ENCODE measurements at places on chromosomes 1 and 21.

- H3K27ac ChIP-seq: no peak overlapping the region
- H3K36me3 ChIP-seq: no peaks in the 10 kb centered on the region
- no peaks in the 10 kb centered on the region for H3K27me3 ChIP-seq
- H3K4me1 ChIP-seq: no peaks in the 10 kb centered on the region
- H3K4me3 ChIP-seq: no peak overlapping the region
Measured at GRCh38 chr21:27596196-27596595, 629.3 kb upstream of the ADAMTS5 start.

DNA sequence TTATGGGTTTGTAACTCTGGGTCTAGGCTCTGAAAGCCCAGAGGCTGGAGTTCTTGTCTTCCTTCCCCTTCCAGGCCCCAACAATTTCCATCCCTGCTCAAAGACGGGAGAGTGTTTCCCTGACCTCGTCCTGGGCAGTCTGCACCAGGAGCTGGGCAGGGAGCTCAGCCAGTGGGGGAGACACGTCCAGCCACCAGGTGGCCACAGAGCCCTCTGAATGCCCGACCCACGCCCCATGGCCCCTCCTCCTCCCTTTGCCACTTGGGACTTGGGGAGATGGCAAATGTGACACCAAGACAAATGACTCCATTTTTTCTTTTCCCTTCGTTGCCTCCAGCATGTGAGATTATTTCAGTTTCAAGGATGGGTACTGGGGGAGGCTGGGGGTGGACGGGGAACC lies 159.9 kb upstream of the AJAP1 start:
- no peak for DNase-seq
- H3K4me1 ChIP-seq: no peaks in the 10 kb centered on the region
- no peaks in the 10 kb centered on the region for H3K36me3 ChIP-seq
- no peak overlapping the region for H3K27ac ChIP-seq
- H3K27me3 ChIP-seq: peaks cover 7% of the 10 kb centered on the region

- no peak overlapping the region for H3K27ac ChIP-seq
- no peak overlapping the region for H3K4me3 ChIP-seq
- peaks cover 11% of the 10 kb centered on the region for H3K27me3 ChIP-seq
Measured at GRCh38 chr1:1291548-1292441, 11.6 kb downstream of the SCNN1D start.

DNA sequence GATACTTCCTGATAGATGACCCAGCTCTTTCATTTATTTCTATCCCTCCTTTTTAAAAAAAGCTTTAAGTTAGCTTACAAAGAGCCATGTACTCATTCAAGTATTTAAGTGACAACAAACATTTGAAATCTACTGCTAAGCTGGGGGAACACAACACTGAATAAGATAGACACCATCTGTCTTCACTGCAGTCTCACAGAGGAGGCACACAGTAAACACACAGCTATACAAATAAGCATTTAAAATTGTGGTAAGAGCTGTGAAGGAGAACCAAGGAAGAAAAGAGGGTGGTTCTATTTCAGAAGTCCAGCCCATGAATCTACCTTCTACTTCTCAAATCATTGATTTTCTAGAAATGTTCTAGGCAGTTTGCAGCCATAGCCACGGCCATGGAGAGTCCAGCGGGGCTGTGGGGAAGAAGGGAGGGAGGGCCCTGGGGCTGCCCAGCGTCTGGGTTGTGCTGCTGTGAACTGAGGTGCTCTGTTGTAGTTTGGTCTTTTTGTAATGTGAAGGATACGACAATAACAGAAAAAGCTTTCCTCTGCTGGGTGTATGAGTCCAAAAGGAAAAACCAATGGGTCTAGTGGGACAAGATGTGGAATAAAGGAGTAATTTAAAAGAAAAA lies 28.2 kb downstream of the PRDM2 start:
- no peaks in the 10 kb centered on the region for H3K27me3 ChIP-seq
- H3K4me3 ChIP-seq: no peak overlapping the region
- DNase-seq: no peak
- H3K27ac ChIP-seq: no peak overlapping the region

GRCh38 chr1:69328186-69328585 lies 239.5 kb upstream of the LRRC7 start:
- no peaks in the 10 kb centered on the region for H3K27me3 ChIP-seq
- DNase-seq: no peak
- H3K36me3 ChIP-seq: no peaks in the 10 kb centered on the region
- no peak overlapping the region for H3K27ac ChIP-seq
- H3K4me1 ChIP-seq: no peaks in the 10 kb centered on the region
- no peak overlapping the region for H3K4me3 ChIP-seq

- no peaks in the 10 kb centered on the region for H3K4me1 ChIP-seq
- H3K36me3 ChIP-seq: no peaks in the 10 kb centered on the region
- no peak overlapping the region for H3K4me3 ChIP-seq
- H3K27ac ChIP-seq: no peak overlapping the region
- H3K27me3 ChIP-seq: no peaks in the 10 kb centered on the region
- DNase-seq: no peak
Measured at GRCh38 chr1:77484334-77484733, 198.1 kb downstream of the ZZZ3 start.

DNA sequence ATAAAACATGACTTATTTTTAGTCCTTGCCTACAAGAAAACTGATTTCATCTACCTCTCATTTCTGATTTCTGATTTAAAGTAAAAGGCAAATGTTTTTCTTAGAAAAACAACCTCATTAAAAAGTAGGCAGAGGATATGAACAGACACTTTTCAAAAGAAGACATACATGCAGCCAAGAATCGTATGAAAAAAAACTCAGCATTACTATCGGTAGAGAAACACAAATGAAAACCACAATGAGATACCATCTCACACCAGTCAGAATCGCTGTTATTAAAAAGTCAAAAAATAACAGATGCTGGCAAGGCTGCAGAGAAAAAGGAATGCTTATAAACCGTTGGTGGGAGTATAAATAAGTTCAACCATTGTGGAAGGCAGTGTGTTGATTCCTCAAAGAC lies 16.2 kb downstream of the ODR4 start:
- no peak for DNase-seq
- no peak overlapping the region for H3K4me3 ChIP-seq
- H3K36me3 ChIP-seq: peaks cover 53% of the 10 kb centered on the region
- H3K4me1 ChIP-seq: no peaks in the 10 kb centered on the region
- no peak overlapping the region for H3K27ac ChIP-seq

DNA sequence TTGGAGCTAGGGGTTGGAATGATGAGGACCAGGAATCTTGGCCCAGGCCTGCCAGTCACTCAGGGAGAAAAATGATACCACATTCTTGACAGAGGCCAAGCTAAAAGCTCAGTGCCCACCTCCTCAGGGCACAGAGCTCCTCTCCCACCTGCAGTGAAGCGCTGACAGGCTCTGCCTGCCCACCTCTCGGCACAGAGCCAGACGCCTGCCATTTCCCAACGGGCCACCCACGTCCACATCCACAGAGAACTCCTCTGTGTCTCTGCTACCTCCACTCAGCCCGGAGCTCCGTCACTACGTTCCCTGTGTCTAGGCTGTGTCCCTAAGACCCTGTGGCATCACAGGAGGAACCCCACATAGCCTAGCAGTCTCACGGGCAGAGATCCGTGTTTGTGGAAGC lies 60.8 kb downstream of the MRPL37 start:
- H3K27ac ChIP-seq: no peak overlapping the region
- H3K36me3 ChIP-seq: no peaks in the 10 kb centered on the region

DNA sequence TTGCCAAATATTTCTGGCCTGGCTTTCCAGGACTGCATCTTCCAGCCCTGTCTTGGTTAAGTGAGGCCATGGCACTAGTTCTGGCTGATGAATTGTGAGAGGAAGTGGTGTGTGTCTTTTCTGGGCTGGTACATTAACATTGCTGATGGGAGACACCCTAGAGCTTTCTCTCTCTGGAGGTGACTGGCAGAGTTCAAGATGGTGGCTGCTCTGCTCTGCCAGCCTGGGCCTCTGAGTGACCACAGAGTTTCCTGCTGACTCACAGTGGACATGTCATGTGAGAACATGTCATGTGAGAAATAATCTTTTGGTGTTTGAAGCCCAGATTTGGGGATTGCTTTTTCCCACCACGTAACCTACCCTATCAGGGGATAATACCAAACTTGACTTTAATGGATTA lies 218.0 kb upstream of the KIAA0040 start:
- H3K4me1 ChIP-seq: no peaks in the 10 kb centered on the region
- no peak overlapping the region for H3K27ac ChIP-seq
- DNase-seq: no peak
- no peaks in the 10 kb centered on the region for H3K27me3 ChIP-seq

- DNase-seq: no peak
- H3K27ac ChIP-seq: no peak overlapping the region
- H3K36me3 ChIP-seq: no peaks in the 10 kb centered on the region
- no peak overlapping the region for H3K4me3 ChIP-seq
- H3K27me3 ChIP-seq: no peaks in the 10 kb centered on the region
- H3K4me1 ChIP-seq: no peaks in the 10 kb centered on the region
Measured at GRCh38 chr21:20013851-20014250, 984.4 kb upstream of the NCAM2 start.

DNA sequence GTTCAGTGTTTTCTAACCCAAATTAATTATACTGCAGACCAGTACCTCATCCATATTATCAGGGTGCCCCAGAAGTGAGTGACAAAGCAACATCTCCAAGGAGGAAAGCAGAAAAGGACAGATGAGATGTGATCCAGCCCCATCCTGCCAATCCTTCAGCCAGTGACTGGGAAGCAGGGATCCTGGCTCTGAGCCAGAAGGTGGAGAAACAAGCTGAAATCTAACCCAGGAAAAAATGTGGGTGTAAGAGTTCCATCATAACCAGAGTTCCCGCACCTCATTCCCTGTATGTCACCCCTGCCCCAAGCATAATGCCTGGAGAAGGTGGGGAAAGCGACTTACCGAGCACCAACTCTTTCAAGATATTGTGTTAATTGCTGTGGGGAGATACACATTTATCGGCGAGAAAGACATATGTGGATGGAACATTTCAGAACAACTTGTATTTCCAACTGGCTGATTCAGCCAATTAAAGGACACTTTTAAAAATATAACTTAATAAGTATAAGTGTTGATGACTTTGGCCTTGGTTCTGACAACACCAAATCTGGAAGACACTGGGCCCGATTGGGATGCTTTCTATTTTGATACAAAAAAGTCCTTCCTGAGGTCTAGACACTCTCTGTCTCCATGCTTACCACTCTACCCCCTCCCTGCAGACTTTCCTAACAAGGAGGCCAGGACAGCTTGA lies 14.9 kb downstream of the PLEKHA6 start:
- no peaks in the 10 kb centered on the region for H3K36me3 ChIP-seq
- no peak overlapping the region for H3K4me3 ChIP-seq
- H3K4me1 ChIP-seq: peaks cover 44% of the 10 kb centered on the region

- no peak overlapping the region for H3K27ac ChIP-seq
- no peak overlapping the region for H3K4me3 ChIP-seq
- H3K4me1 ChIP-seq: peaks cover 4% of the 10 kb centered on the region
- no peaks in the 10 kb centered on the region for H3K27me3 ChIP-seq
- H3K36me3 ChIP-seq: no peaks in the 10 kb centered on the region
Measured at GRCh38 chr1:8985915-8986813, 40.1 kb downstream of the SLC2A7 start.

DNA sequence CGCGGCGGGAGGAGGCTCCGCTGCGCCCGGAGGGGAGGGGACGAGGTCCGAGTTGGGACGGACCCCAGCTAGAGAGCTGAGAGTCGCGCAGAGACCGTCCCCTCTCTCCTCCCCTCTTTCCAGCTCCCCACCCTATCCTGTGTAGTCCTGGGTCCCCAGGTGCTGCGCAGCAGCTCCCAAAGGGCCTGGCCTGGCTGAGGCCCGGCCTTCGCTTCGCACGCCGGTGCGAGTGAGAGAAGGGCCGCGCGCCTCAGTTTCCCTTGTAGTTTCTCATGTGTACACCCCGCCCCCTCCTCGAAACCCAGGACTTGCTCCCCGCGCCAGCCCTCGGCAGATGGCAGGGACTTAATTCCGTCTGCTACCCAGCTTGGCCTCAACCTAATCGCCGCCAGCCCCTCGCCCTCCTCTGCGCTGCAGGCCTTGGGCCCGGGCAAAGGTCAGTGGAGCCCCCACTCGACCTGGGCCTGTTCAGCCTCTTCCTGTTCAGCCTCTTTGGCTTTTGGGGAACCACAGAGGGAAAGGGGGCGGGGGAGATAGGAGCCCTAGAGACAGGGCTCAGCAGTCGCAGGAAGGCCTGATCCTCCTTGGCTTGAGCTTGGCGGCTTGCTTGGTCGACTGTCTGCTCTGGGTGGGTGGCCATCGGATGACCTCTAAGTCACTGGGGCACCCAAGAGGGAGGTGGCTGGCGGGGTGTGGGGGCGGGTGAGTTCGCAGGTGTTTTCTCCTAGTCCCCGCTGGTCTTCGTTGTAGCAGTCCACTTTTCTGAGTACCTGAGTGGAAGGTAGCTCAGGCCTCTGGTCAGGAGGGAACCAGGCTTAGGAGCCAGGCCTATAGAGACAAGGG lies 1.0 kb downstream of the ZNF687 start:
- H3K36me3 ChIP-seq: peaks cover 34% of the 10 kb centered on the region
- peak overlapping the region; percentile 97 for H3K27ac ChIP-seq
- no peaks in the 10 kb centered on the region for H3K27me3 ChIP-seq
- peaks cover 16% of the 10 kb centered on the region for H3K4me1 ChIP-seq

- H3K4me1 ChIP-seq: peaks cover 26% of the 10 kb centered on the region
- DNase-seq: no peak
- H3K27ac ChIP-seq: no peak overlapping the region
- no peak overlapping the region for H3K4me3 ChIP-seq
- no peaks in the 10 kb centered on the region for H3K36me3 ChIP-seq
Measured at GRCh38 chr1:228870041-228870713, 134.9 kb downstream of the RHOU start.

GRCh38 chr1:228801068-228801467 lies 65.8 kb downstream of the RHOU start:
- no peak overlapping the region for H3K4me3 ChIP-seq
- no peak overlapping the region for H3K27ac ChIP-seq
- no peaks in the 10 kb centered on the region for H3K27me3 ChIP-seq
- H3K4me1 ChIP-seq: peaks cover 53% of the 10 kb centered on the region
- no peaks in the 10 kb centered on the region for H3K36me3 ChIP-seq

- H3K27ac ChIP-seq: no peak overlapping the region
- H3K27me3 ChIP-seq: no peaks in the 10 kb centered on the region
- peaks cover 38% of the 10 kb centered on the region for H3K4me1 ChIP-seq
Measured at GRCh38 chr1:61293197-61293596, 210.8 kb downstream of the NFIA start.

DNA sequence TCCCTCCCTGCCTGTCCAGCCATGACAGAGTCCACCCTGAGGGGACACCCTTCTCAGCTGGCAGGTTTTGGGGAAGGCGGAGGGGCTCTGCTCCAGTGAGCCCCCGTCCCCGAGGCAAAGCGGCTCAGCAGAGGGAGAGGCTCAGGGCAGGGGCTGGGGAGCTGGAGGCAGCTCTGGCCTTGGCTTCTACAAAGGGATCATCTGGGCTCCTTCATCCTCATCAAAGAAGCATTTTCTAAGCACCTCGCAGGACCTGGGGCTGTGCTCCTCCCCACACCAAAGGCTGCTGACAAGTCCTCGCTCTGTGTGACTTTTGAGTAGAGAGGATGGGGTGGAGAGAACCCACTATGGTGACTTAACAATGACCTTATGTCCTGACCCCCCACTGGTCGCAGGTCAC lies 21.0 kb upstream of the CLSTN1 start:
- H3K4me3 ChIP-seq: no peak overlapping the region
- H3K27me3 ChIP-seq: no peaks in the 10 kb centered on the region
- peaks cover 9% of the 10 kb centered on the region for H3K36me3 ChIP-seq

- H3K4me1 ChIP-seq: no peaks in the 10 kb centered on the region
- DNase-seq: no peak
- peaks cover 30% of the 10 kb centered on the region for H3K27me3 ChIP-seq
- H3K27ac ChIP-seq: no peak overlapping the region
Measured at GRCh38 chr1:19055701-19056100, 99.2 kb upstream of the IFFO2 start.
